ENCODE measurements at places on chromosomes 1 and 21.

GRCh38 chr1:176656257-176656995 lies 193.5 kb downstream of the PAPPA2 start:
- DNase-seq: peak; percentile 44

- no peak for DNase-seq
These were observed 41.0 kb upstream of the APOBEC4 start for GRCh38 chr1:183694066-183694465.

- DNase-seq: no peak
These were observed 18.8 kb upstream of the F3 start for GRCh38 chr1:94560333-94560732.

DNA sequence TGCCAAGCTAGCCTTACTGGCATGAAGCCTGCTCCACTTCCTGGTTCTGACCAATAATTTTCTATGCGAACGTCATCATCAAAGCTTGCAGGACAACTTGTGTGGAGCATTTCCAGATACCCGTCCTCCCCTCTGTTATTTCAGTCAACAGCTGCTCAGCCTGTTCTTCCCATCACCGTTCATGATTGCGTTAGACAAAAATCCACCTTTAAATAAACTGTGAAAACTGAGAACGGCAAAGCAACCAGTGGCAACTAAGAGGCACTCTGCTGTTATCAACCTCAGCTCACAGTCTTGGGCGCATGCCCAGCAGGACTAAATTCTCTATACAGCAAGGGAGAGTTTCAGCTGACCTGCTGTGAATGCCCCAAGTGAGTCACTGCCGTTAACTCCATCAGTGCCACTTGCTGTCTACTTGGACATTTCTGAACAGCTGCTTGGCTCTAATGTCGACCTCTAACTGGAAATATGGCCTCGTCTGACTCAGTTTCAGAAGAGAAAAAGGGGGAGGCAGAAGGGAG lies 207.4 kb upstream of the RUNX1 start:
- DNase-seq: no peak

DNA sequence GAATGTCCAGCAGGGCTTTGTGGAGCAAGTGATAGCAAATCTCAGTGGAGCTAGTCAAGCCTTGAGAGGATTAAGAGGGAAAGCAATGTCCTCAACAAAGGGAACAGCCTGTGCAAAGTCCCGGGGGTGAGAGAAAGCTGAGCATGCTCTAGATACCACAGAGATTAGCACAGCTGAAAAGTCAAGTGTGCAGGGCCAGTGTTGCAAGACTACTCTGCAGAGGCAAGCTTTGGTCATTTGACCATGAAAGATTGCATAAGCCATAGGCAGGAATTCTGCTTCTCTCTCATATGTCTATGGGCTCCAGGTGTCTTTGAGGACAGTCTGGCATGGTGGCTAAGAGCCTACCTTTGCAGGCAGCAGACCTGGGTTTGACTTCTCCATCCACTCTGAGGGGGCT lies 181.0 kb upstream of the JUN start:
- no peak for DNase-seq

- DNase-seq: no peak
These were observed 91.7 kb upstream of the CD34 start for GRCh38 chr1:208002672-208003071.

DNA sequence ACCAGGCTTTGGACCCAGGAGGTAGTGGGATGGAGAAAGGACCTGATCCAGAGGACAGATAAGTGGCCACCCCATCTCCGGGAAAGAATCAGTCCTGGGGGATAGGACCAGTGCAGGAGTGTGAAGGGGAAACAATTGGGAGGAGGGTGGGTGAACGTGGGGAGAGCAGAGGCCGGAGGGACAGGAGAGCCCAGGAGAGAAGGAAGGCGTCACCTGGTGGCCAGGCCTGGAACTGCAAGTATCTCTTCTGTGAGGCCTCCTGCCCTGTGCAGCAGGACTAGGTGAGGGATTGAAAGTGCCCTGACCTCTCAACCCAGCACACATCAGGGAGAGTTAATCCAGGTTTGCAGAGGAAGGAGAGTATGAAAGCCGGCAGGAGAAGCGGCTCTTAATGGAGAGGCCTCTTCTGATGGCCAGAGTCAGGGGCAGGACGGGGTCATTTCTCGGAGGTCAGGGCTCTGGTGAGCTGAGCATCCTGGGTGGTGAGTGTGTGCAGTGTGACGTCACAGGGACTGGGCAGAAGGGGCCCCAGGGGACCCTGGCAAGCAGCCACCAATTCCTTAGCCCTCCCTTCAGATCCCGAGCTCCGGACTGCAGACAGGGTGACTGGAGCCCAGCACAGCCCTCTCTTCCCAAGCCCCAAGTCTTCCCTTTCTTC lies 9.2 kb upstream of the LAD1 start:
- peak; percentile 77 for DNase-seq

DNA sequence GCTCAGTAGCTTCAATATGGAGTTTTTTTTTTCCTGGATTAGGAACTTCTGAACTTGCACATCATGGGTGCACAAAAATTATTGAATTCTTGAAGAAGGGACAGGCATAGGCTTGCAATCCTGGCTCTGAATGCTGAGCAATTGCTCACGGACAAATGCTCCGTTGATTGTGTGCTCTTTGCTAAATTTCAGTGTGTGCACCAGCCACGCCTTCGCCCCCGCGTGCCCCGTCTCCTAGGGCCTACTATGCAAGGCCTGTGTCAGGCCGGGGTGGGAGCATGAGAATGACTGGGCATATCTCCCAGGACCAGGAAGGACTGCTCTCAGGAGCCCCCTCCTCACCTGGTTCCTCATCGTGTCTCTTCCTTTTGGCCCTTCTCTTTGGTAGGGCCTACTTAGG lies 17.4 kb downstream of the IL6R start:
- DNase-seq: peak; percentile 51

DNA sequence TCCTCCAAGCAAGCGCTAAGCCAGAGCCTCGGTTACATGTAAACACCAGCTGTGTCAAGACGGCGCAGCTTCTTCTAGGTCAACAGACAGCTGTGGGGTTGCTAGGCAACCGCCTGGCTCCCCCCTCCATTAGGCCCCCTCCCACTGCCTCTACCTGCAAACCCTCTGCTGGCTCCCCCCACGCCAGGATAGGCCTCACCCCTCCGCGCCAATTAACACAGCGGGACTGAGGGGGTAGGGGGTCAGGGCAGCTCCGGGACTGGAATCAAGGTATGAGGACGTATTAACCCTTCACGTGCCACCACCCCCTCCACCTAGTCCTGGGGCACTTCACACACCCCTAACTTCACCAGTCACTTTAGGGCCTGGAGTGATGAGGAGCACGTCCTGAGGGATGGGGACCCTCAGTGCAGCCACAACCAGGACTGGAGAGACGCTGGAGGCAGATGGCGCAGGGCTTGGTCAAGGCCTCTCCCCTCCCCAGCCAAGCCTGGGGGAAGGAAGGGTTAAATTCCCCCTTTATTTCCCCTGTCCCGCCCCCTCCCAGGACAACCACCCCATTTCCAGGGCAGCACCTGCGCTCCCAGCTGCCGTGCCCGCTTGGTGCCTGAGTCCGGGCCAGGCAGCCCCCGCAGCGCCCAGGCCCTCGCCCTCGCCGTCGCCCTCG lies 37.4 kb upstream of the WASF2 start:
- DNase-seq: peak; percentile 73

GRCh38 chr1:58548371-58548770 lies 1.8 kb upstream of the OMA1 start:
- DNase-seq: no peak

DNA sequence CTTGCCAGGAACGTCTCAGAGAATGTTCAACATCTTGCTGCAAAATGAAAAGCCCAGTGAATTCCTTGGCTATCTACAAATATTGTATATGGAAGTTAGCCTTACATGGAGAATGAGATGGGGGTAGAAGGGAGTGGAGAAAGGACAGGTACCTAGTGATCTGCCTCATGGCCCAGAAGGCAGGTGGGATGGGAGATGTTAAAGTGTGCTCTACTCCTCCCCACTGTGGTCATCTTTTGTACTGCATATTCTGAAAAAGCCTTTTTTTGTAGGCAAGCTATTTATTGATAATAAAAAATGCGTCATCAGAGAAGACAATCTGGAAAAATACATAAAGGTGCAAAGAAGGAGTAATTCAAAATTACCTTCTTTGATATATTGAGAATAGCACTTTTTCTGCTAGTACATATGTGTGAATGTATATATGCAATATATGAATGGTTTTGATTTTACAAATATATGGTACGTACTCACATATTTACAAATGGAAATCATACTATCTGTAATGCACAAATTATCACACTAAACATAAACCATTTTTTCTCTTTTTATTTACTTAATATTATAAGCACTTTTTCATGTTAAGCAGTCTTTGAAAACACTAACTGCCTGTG lies 19.1 kb upstream of the SLC5A9 start:
- no peak for DNase-seq

DNA sequence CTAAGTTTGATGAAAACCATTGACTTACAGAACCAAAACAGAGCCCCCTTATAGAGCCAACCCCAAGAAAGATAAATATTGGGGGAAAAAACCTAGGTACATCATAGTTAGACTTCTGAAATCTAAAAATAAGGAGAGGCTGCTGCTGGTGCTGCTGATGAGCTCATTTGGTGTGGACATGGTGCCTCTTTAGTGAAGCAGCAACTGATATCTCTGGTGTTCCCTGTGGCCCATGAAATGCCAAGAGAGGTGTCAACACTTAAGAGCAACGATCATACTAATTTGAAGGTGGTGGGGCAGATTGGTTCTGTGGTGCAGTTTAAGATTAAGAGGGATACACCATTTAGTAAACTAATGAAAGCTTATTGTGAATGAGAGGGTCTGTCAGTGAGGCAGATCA lies 35.9 kb downstream of the ST3GAL3 start:
- no peak for DNase-seq

DNA sequence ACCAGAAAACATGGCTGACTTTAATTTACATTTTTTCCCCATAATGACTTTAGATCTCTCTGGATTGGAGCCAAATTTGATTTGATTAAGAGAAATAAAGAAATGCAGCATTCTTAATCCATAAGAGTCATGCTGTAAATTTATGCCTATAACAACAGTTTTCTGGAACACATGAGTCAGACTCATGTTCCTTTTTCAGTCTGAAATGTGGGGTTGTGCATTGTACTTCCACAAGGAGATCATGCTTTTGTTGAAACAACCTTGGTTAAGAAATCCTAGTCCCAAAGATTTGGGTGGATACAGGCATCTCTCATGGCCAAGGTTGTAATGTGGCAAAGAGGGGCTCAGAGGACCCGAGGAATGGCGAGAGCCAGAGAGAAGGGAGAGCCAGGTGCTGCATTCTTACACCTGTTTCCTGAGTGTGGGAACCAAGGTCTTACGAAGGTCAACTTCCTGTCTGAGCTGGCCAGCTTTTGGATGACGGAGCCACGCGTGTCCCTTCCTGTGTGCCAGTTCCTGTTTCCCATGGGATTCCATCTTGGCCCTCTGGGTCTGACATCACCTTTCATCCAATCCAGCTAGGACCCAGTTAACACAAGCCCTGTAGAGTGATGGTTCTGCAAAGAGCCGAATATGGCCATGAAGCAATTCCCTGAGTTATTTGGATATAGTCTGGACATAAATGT lies 23.1 kb downstream of the CLDN14 start:
- DNase-seq: no peak

DNA sequence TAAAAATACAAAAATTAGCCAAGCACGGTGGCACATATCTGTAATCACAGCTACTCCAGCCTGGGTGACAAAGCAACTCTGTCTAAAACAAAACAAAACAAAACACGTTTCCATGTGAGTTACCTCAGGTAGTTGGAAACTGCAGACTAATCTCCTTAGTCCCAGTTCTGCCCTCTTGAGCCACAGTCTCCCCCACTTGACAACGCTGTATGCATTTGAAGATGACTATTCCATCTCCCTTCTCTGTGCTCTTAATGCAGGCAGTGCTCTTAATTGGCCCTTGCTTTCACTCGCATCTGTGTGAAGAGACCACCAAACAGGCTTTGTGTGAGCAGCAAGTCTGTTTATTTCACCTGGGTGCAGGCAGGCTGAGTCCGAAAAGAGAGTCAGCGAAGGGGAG lies 19.6 kb upstream of the DHCR24 start:
- DNase-seq: no peak

GRCh38 chr1:30283199-30283962 lies 440.0 kb downstream of the MATN1 start:
- DNase-seq: no peak

DNA sequence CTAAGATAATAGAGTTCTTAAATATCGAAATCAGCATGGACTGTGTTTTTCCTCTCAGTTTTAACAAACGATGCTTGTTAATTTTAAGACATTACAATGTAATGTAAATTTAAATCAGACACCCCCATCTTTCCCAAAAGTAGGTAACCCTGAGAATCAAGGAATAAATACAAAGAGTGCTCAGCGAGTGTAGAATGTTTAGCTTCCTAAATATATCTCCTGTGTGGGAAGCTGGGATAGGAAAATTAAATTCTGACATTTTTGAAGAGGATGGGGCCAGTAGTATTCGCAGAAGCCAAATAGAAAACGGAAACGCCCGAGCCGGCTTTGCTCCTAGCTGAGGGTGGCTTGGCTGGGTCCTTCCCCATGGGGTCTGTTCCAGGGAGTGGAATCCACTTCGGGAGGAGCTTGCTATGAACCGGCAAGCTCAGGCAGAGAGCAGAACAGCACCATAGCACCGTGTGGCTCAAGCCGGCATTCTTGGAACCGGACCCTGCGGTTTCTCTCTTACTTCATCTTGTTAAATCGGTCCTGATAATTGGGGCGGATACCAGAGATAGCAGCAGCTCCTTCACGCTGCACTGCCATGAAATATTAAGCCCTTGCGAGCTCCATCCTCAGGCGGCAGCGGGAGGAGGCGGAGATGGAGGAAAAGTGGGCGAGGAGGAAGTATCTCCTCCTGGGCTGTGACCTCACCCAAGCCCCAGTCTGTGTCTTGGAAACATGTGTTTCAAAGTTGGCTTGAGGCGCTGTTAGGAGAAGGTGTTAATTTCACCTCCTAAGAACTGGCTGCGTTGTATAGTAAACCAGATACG lies 24.9 kb downstream of the MAP3K7CL start:
- DNase-seq: no peak

DNA sequence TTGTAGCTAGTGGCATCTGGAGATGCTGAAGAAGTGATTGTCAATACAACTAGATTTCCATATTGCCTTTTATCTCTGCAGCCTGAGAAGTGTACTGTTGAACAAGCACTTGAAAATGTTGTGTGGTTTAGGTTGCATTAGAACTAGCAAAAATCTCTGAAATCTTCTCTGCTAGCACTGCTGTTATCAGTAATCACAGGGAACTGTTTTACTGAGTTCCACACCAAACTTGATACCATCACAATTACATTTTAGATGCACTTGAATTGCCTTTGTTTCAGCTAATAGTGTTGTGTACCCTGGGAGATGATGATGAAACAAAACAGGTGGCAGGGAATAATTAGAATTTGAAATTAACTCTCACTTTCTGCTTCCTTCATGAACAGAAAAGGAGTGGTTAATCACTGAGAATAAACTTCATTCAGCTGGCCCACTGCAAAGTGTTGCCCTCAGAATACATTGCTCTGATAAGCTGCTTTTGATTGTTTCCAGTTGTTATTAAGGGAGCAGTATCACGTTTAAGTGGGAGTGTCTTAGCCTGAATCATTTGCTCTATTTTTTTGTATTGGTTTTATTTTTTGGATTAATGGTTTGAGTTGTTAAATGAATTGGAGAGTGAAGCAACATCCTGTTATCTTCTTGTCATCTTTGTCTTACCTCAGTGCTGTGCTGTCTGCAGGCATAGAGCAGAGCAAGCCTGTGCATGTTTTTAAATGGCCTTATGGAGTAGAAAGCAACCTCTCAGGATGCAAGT lies 13.0 kb downstream of the FAM20B start:
- no peak for DNase-seq

All from NCI-H446 (cell line).